Nephron progenitor cell (in vitro differentiated cells): ENCODE measurements at places on chromosomes 6 and 20.

DNA sequence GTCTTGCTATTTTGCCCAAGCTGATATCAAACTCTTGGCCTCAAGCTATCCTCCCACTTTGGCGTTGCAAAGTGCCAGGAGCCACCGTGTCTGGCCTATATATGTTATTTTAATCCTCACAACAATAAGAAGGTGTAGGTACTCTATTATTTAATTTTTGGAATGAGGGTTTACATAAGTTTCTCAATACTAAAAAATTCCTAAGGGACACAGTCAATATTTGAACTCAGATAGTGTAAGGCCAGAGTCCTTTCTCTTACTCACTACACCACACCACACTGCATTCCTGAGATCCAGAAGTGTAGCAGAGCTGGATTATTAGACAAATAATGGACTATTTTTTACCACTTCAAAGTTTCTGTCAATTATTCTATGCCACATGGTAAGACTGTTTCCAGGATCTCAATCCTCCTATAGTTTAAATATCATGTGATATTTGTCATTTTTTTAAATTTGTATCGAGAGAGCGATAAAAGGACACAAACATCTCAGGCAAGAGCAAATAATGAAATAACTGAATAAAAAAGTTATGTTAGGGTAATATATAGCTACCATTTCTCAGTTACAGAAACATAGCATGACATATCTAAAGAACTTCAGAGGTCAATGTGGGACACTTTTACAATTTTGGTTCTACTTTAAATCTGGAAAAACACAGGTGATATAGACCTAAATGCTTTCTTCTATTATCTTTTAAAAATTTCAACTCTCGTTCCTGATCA lies 162.2 kb upstream of the THEMIS start:
- no peak for DNase-seq

DNA sequence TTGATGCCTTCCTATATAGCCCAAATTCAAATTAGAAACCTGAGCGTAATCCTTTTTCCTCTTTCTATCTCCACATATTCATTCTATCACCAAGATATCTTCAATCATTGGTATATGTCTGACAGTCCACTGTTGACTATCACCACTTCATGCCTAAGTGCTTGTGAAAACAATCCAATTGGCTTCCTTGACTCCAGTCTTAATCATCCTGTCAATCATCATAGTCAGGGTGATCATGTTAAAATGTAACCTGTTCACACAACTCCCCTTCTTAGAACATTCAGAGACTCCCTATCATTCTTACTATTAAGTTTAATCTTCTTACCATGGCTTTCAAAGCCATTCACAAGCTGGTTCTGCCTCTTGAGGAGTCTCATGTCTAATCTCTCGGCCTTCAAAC lies 616.7 kb downstream of the PHF3 start:
- no peak for DNase-seq

DNA sequence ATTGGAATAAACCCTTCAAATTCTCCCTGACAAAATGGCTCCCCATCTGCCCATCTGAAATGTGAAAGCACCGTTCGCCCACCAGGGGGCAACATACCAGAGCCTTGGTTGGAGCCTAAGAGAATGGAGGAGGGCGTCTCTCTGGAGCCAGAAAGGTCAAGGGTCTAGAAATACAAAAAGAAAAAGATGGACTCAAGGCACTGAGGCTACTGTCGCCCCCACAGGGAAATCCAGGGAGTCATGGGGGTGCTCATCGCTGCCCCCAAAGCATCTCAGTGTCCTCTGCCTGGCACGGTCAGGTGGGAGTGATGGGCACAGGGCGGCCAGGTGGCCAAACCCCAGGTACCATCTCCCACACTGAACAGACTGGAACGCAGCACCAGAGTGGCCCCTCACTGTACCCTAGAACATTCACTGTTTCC lies 136.3 kb downstream of the ZMYND8 start:
- DNase-seq, result peak; percentile 49

GRCh38 chr6:150006961-150007464 lies 18.3 kb downstream of the RAET1L start:
- peak; percentile 45 for DNase-seq

DNA sequence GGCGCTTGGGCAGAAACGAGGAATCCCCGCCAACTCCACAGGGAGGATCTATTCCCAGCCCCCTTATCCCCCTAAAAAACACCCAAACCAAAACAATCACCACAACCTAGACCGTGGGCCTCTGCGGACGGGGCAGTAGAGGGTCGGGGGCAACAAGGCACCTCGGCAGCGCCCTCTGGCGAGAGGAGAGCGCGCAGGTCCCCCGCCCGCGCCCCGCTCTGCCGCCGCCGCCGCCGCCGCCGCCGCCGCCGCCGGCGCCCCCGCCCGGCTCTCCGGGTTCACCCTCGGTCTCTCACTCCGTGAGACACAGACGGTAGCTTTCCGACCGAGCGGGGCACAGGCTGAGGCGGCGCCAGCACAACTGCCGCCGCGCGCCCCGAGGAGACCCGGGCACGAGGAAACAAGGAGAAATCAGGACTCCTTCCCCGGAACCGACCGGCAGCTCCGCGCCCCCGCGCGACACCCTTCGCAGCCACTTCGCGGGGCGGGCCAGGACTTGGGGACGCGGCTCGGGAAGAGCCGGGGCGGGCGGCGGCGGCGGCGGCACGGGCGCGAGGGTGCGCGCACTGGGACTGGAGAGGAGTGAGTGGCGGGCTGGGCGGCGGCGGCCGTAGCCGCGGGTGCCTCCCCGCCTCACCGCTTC lies at the start of gene SLC35F1:
SLC35F1 (plus strand) TSS at position 307 of the 643 bp plus-strand sequence.
- peak; percentile 85 for DNase-seq

DNA sequence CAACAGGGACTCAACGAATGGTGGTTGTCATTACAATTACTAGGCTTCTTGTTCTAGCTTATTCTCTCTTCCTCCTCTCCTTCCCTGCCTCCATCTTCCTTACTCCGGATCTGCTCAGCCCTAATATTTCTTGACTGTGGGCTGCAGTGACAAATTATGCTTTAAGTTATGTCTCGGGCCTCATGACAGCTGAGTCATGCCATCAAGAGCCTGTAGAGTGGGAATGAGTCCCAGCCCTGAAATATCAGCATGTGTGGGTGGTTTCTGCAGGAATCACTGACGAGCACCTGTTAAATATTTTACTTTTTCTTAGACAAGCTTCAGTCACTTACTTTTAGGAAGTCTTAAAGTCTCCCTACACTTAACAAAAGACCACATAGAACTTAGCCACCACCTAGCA lies 83.1 kb upstream of the CBLN4 start:
- DNase-seq, result no peak

DNA sequence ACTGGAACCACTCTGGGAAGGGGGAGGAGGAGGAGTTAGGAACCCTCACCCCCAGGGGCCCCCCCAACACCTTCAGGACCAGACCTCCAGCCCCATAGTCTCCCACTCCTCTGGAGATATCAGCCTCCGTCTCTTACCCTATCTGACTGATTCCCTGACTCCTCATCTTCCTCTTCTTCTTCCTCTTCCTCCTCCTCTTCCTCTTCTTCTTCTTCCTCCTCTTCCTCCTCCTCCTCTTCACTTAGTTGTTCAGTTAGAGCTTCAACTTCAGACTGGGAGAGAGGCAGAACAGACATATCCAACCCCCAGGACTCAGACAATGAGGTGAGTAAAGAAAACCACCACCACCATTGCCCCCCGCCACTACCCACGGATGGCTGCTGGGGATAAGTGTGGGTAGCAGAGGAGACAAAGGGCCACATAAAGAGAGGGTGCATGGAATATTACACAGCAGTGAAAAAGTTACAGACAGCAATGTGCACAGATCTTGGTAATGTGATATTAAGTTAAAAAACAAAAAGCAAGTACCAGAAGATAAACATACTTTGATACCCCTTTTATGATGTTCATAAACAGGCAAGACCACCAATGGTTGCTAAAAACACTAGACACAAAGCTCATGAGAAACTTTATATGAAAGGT lies 8.0 kb downstream of the EHMT2 start:
- DNase-seq, result no peak

DNA sequence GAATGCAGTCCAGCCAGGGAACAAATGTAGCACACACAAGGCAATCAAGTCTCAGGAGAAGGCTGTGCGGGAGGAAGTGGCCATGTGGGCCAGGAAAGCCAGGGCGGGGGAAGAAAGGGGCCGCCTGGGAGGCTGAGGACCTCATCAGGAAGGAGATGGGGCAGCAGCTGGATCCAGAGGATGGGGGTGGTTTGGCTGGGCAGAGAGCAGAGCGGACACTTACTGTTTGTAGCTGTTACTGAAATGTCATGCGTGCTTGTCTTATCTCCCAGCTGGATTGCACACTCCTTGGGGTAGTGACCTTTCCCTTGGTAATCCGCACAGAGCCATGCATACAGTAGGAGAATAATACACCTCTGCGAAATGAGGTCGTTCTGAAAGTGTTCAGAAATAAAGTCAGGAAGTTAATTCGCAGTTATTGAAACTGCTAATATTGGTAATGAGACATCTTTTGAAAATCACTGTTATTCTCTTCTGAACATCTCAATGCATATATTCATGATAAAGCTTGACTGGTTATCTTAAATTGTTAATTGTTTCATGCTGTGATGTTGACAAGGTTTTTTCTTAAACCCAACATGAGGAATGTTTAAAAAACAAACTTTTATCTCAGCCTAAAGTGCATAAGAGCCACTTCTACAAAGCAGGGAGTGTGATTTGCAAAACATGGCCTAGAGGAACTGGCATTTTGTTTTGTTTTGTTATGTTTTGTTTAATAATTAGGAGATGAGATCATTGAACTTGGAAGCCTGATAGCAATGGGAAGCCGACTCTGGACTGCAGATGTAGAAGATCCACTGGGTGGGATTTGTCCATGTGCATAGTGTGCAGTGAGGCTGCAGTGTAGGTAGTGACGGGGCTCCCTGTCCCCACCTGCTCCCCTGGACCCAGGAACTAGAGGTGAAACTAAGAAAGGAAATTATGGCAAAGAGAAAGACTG lies 18.0 kb upstream of the MAP3K4 start:
- DNase-seq, result no peak

DNA sequence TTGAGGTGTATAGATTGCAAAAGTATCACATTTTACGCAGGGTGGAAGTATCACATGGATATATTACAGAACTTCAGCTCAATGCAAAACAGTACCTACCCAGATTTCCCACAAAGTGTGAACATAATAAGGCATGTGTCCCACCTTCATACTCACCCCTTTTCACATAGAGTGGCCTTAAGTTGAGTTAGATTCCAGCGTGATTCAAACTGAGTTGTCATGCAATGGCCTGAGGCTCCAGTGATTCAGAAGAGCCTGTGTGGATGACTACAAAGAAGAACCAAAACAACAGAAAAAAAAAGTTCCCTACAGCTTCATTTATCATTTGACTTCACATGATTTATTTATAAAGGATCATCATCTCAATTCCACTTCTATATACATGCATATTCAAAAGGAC lies 309.7 kb downstream of the SLC35F1 start:
- no peak for DNase-seq

GRCh38 chr6:49772285-49772684 lies 14.8 kb downstream of the PGK2 start:
- DNase-seq, result no peak

DNA sequence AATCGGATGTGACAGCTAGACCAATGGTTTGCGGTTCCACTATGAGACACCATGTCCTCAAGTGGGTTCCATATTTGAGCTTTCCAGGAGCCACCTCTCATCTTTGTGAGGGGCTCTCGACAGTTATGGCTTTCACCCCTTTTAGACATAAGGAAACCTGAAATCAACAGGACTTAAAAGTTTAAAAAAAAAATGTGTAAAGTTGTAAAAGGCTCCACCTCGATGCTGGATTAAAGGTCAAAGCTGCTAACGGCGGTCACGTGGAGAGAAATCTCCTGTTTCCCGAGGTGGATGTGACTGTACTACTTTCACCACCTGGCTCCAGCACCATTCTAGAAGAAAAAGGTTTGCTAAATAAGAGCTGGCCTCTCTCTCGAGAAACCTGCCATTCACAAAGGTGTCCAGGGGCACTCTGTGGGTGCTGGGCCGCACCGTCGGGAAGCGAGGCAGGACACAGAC lies 542 bp downstream of the ATP5F1E start:
- no peak for DNase-seq

DNA sequence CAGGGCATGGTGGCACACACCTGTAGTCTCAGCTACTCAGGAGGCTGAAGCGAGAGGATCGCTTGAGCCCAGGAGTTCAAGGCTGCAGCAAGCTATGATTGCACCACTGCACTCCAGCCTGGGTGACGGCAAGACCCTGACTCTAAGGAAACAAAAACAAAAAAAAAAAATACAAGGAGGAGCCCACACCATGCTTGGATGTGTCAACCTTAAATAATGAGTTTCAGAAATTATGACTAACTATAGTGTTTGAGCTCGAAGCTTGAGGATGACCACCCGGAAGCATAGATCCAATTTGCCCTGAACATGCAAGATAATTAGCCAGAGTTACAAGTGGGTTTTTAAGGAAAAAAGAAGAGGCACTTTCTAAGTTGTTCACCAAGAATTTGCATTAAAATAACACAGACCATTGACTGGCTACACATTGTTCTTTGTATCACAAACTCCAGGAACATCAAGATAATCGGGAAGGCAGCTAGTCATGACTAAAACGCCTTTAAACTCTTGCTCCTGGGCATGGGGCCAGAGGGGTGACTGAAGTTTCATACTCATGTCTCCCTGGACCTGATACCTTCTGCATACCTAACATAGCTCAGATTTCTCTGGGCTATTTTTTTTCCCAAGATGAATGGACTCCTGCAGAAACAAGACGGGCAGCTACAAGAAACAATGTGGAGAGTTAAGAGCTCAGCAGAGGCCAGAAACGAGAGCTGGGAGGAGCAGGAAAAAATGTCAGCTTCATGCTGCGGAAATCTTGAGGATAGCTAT lies 289.6 kb downstream of the PREX1 start:
- DNase-seq, result no peak

DNA sequence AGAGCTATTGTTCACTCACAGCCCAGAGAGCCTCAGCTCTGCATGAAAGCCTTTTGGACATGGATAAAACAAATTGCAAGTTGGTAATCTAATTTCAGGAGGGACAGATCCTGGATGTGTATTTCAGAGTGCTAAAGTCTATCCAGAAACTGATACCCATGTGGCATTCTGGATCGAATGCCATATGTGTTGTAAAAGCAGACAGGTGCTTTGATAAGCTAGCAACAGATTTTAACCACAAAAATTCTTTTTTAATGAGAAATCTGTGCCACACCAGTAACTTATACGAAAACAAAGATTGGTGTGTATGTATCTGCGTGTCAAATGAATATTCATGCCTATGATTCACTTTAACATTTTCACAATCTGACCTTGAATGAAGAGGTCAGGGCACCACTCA lies 936.6 kb upstream of the MAP3K7 start:
- DNase-seq, result no peak

GRCh38 chr6:45791211-45792168 lies 224.2 kb downstream of the CLIC5 start:
- no peak for DNase-seq

- DNase-seq, result no peak
Observed at GRCh38 chr6:128657181-128657580, 136.8 kb upstream of the PTPRK start.

DNA sequence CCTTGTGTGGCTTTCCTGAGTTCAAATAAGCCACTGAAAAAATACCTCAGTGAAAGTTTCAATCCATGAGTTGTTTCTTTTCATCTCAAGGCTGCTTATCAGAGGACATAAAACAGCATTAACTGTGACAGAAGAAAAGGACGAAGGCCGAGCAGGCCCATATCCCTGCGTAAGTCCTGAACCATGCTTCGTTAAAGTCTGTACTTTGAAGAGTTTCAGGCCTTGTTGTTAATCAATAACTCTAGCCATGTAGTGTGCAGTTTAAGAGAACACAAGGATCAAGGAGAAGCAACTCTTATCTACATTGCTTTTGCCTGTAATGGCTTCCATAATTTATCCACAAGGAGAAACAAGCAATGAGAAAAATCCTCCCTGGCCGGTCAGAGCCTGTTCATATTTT lies 165.4 kb downstream of the UST start:
- DNase-seq, result no peak
